ENCODE measurements at places on chromosomes 3 and 15.

DNA sequence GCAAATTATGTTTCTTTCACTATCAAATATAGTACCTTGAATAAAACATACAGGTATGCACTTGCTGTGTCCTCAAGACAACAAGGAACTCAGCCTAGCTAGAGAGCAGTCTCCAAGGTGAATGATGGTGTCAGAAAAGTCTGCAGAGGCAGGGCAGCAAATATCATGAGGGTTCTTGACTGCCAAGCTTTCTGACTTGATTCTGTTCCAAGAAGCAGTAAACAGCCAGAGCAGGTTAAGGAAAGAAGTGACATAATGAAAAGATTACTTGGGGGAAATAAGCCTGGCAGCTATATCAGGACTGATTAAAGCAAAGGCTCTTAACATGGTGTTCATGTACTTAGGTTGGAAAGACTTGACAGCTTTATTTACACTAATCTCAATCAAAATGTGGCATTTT, 192.2 kb upstream of the GADL1 start:
- no peak for DNase-seq

GRCh38 chr15:56036546-56037067, 43.2 kb upstream of the NEDD4 start:
- DNase-seq: no peak

DNA sequence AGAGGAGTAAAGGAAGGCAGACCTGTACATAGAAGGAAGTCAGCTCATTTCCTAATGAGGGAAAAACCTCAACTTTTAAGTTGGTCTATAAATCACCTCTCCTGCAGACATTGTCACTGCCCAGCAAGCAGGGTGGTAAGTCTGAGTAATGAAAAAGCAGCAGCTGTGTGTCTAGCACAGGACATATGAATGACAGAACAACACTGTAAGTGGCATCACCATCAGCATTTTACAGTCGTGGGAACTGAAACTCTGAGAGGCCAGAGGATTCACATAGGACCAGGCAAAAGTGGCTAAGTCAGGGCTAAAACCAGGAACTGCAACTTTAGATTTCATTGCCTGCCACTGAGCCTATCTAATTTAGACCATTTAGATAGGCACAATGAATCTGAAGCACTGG, 235.6 kb downstream of the CLSTN2 start:
- peak; percentile 47 for DNase-seq

GRCh38 chr3:81245043-81245442, 516.4 kb downstream of the GBE1 start:
- DNase-seq: peak; percentile 19

- DNase-seq: no peak
Observed at GRCh38 chr15:57591822-57592367, at the start of gene MYZAP. Gene MYZAP, plus strand, starts transcription at chr15:57591904. Its CDS starts 131 bp downstream, at chr15:57592035.

DNA sequence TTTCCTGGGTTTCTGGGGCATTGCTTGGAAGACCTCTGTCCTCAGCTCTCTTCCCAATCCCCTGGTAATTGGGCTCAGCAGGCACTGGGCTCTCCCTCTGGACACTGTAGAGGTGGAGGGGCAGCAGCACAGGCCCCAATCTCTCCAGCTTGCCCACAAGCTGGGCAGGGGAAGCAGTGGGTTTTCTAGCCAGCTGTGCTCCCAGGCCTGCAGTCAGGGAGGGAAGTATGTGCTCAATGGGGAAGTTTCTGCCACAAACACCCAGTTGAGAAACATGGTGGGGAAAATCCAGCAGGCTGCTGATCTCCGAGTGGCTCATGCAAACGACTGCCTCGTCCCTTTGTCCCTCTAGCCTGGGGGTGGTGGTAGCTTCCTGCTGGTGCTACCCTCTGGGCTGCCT, 12.8 kb upstream of the RFT1 start:
- DNase-seq: no peak

DNA sequence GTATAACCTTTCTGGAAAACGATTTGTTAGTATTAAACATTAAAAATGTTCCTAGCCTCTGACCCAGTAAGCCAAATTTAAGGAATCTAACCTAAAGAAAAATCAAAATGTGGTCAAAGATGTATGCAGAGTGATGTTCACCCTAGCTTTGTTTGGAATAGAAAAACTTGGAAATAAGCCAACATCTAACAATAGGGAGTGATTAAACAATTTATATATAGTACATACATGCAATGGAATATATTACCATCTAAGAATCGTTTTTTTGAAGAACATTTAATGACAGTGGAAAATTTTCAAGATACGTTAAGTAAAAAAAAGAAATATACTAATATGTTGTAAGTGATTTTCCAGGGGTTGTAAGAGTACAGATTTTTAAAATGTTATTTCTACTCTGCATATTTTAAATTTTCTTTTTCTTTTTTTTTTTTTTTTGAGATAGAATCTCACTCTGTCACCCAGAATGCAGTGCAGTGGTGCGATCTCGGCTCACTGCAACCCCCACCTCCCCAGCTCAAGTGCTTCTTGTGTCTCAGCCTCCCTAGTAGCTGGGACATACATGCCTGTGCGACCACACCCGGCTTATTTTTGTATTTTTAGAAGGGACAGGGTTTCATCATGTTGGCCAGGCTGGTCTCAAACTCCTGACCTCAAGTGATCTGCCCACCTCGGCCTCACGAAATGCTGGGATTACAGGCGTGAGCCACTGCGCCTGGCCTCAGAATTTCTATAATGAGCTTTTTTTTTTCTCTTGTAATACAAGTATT, 54.9 kb downstream of the ANP32A start:
- no peak for DNase-seq

DNA sequence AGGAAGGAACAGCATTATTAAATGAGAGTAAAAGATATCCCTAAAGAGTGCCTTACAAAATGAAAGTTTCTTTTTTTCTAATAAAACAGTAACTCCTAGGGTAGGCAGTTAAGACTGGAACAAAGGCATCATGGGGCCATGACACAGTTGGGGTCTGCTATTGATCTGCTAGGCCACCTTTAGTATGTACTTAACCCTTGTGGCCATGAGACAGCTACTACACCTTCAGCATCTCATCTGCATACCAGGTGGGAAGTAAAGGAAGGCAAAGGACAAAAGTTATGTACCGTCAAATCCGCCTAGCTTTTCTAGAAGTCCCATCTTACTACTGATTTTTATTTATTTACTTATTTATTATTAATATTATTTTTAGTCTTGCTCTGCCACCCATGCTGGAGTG, 93.8 kb upstream of the FHIT start:
- no peak for DNase-seq

GRCh38 chr3:39180183-39180545, 12.2 kb downstream of the XIRP1 start:
- no peak for DNase-seq

- no peak for DNase-seq
Observed at GRCh38 chr3:119069725-119070124, 35.1 kb upstream of the IGSF11 start.

GRCh38 chr3:126524429-126524988, 554 bp downstream of the CHST13 start:
- DNase-seq: no peak

- no peak for DNase-seq
Observed at GRCh38 chr3:11703146-11703545, 59.4 kb upstream of the VGLL4 start.

GRCh38 chr3:15220056-15220455, 14.0 kb downstream of the CAPN7 start:
- DNase-seq: no peak

- DNase-seq: peak; percentile 33
Observed at GRCh38 chr3:186461141-186461540, 83.0 kb downstream of the CRYGS start.

DNA sequence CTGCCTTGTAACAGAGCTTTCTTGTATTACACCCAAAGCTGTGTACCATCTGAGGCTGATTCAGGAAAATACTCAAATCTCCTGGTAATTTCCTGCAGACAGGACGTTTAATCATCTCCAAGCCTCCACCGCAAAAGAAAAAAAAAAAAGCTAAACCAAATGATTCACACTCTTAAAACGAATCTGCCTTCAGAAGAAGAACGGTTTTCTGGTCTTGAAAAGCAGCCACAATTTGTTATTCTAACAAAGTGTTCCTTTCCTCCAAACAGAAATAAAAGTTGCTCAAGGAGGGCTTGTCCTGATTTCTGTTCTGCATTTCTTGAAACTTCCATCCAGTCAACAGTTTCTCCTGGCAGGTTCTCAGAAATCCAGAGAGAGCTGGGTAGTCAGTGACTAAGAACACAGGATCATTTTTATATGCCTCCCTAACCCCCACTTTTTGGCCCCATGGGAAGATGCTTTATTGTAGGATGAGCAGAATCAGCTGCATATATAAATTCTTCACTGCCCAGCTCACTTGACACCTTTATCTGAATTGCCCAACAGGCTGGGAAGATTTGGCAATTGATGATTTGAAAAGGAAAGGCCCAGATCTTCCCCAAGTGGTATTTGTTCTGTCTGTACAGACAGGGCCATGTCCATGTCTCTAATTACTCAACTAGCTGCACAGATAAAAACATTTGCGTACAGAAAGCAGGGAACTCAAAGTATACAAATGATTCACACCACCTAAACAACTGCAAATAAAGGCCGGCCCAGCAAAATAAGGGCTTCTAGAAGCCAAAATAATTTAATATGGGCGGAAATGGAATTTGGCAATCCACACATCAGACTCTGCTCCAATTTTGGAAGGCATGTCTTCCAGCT, 41.0 kb upstream of the PRICKLE2 start:
- peak; percentile 96 for DNase-seq

- peak; percentile 14 for DNase-seq
Observed at GRCh38 chr3:31959951-31960792, 20.9 kb downstream of the OSBPL10 start.

DNA sequence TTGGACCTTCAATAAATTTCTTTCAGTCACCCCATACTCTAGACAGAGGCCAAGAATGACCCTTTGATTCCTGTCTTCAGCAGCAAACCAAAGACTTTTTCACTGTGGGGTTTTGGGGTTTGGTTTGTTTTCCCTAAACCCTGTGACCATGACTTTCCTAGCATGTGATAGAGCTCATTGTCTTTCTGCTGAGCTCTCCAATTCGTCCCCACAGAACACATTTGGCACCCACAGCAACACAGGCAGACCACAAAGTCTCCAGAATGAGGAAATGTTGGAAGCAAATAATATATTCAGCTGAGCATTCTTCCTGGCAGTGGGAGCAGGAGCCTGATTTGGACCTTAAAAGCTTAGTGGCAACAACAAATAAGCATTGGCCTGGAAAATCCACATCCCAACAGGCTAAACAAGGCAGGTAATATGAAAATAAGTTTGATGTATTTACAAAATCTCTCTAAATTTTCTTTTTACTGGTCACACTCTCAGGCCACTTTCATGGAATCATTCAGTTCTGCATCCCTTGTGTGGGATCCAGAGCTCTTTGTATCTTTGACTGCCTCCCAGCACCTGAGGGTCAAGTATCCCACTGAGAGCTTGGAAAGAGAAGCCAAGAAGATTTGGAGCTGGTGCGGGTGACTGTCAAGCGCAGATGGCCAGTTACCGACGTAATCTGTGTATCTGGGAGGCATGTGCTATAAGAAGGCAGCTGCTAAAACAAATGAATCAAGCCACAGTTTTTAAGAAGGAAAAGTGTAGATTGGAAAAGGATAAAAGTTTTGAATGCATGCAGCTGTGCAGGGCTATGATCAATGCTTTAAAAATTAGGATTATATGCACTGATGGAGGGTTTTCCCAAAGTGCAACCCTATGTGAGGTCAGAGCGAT, 36.5 kb upstream of the CPB1 start:
- no peak for DNase-seq

DNA sequence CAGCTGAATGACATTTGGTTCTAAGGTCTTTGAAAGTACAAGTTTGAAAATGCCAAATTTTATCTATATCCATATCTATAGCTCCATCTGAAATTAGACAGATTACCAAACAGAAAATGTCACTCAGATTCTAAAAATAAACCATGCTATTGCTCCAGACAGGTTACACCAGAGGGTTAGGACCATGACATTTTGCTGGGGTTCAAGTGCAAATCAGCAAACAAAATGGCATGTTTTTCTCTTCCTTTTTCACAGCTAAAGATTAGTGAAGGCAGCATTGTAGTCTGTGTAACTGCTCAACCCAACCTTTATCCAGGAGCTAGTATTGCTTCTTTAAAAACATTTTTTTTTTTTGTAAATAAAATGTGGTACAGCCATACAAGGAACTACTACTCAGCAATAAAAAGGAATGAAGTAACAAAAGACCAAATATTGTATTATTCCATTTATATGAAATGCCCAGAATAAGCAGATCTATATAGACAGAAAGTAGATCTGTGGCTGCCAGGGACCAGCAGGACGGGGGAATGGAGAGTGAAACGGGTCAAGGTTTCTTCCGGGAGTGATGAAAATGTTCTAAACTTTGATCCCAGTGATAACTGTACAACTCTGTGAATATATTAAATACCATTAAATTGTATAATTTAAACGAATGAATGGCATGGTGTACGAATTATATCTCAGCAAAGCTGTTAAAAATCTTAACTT, 18.2 kb downstream of the VGLL4 start:
- DNase-seq: no peak

DNA sequence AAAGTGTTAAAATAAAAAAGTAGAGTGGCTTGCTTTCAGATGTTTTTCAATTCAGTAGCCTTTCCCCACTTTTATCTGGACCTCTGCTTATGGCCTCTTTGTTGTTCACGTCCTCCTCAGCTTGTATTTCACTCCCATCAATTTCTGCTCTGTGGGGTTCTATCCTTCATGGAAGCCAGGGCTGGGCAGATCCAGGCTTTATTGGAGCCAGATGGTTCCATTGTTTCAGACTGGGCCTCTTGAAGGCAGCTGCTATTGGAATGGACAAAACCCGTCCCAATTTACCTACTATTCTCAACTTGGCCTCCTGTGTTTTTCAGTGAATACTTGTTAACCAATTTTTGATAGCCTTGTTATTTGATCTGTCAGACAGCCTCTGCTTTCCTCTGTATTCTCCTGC, 10.9 kb upstream of the AADACL2 start:
- DNase-seq: no peak

DNA sequence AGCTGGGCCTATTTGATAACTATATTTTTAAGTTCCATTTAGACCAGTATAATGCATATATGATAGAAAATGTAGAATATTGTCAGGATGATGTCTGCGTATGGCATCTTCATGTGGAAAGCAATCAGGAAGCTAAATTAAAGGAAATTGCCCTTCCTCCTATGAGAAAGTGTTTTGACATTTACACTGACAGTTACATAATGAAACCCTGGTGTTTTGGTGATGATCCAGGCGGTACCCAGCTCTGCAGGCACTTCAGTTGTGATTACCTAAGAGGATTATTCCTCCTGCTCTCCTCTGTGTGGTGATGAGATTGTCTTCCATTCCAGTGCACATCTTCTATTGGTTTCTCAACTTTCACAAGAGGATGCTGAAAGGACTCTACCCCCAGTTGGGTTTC, 126.5 kb upstream of the MITF start:
- no peak for DNase-seq

DNA sequence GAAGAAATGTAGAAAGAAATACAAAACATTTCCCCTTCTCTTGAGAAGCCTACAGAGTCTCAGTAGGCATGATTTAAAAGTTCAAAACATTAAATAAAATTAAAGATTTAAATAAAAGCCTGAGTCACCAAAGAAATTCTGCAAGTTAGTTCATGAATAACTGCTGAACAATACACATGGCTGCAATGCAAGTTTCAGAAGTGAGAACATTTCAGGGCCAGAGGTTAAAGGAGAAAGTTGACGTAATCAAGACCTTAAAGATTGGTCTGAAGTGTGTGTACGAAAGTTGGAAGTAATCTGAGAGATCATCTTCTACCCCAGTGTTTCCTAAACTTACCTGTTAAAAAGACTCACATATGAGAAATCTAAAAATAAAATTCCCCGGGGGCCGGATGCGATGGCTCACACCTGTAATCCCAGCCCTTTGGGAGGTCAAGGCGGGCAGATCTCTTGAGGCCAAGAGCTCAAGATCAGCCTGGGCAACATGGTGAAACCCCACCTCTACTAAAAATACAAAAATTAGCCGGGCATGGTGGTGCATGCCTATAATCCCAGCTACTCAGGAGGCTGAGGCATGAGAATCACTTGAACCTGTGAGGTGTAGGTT, 108.7 kb upstream of the PHLDB2 start:
- no peak for DNase-seq
